SW480 (cell line): ENCODE measurements at places on chromosomes 3 and 15.
A peak's percentile ranks its signal among the peaks of the same experiment; 100 is the strongest.

GRCh38 chr3:57856675-57857074 lies 100.6 kb downstream of the SLMAP start:
- no peak for DNase-seq

- DNase-seq: peak; percentile 72
Observed at GRCh38 chr15:41790756-41791546, 16.7 kb downstream of the MAPKBP1 start.

DNA sequence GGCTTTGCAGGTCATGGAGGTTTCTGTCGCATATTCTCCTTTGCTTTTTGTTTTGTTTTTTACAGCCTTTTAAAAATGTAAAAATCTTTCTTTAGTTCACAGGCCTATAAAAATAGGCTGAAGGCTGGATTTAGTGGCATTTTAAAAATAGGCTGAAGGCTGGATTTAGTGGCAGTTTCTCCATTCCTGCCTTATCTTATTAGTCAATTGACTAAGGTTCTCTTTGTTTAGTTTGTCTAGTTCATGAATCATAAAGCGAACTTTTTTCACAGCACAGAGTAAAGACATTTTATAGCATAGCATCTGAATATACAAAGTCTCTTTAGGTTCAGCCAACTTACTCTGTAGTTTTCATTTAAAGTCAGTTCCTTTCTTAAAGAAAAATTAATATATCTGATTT lies 31.4 kb downstream of the AP4E1 start:
- DNase-seq: no peak

DNA sequence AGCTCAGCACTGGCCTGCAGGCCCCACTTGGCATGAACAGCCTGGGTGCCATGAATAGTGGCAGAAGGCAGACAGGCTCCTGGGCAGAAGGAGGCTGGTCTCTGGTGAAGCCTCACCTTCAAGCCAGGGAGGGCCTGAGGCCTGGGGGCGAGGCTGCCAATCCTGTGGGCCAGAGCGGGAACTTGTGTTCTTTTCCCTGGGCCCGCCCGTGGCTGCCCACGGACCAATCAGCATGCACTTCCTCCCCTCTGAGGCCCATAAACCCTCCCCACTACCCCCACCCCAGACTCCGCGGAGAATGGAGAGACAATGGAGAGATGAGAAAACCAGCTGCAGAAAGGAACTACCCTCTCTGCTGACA lies 283.8 kb upstream of the ROBO1 start:
- DNase-seq: no peak

DNA sequence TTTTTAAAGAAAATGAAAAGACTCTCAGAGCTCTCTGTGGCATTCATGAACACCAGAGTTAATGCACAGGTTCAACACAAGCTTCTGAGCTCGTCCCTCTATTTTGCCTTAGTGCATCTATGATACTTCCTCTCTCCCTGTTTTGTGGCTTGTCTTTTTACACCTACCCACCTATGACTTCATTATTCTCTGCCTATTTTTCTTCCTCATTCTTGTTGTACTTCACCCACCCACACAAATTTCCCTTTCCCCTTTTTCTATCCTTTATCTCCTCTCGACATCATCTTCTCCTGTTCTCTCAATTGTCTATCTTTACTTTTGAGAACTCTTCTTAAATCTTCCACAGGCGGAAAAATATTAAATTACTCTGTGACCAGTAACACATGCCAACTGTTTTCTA lies 48.6 kb downstream of the OR5H15 start:
- no peak for DNase-seq

DNA sequence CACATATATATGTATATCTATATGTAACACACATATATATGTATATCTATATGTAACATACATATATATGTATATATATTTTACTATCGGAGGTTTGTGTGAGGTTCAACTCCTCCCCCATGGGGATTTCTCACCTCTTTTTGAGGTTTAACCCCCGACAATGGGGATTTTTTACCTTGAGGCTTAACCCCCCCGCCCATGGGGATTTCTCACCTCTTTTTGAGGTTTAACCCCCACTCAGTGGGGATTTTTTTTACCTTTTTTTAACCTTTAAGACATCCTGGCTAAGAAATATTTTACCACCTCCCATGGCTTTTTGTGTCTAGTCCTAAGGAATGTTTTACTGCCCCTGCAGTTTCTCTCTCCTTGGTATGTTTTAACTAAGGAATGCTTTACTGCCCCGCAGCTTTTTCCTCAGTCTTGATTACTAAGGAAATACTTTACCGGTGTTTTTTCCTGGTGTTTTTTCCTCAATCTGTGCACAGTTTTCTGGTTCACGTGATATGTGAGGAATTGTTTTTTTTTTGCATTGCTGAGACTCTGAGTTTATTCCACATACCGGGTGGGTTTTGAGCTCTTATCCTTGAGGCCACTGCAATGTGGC lies 185.2 kb downstream of the KLF13 start:
- DNase-seq: no peak

- DNase-seq: no peak
Observed at GRCh38 chr3:141412087-141412935, 44.0 kb downstream of the ZBTB38 start.

DNA sequence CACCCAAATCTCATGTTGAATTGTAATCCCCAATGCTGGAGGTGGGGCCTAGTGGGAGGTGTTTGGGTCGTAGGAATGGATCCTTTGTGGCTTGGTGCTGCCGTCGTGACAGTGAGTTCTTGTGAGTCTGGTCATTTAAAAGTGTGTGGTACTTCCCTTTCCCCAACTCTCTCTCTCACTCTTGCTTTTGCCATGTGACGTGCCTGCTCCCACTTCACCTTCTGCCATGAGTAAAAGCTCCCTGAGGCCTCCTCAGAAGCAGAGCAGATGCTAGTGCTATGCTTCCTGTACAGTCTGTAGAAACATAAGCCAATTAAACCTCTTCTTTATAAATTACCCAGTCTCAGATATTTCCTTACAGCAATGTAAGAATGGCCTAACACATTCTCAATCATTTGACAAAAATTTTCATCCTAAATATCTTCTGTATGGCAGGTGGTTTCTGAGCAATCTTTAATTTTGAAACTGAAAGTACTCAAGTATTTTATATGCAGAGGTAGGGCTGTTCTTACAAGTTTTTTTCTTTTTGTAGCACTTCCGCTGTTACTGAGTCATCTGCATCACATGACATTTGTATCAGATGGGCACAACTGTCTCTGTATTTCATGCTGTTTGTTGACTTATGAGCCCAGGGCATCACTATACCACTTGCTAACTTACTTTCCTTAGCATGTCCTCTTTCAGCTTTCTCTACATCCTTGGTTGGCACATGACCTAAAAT lies 8.8 kb downstream of the RPL39L start:
- peak; percentile 30 for DNase-seq

DNA sequence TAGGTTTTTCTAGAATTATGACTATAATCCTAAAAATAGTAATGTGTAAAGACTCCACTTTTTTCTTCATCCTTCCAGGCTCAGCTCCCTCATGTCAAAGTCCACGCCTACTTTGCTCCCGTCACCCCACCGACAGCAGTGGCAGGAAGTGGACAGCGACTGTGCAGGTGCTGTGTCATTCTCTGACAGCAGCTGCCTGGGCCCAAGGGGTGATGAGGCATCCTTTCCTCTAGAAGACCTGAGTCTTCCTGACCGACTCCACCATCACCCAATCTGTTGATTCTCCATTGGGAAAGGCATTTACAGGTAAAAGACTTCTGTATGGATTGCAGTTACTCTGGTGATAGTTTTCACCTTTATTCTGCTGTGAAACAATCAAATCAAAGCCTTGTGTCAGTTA lies 54.8 kb downstream of the UBP1 start:
- no peak for DNase-seq

DNA sequence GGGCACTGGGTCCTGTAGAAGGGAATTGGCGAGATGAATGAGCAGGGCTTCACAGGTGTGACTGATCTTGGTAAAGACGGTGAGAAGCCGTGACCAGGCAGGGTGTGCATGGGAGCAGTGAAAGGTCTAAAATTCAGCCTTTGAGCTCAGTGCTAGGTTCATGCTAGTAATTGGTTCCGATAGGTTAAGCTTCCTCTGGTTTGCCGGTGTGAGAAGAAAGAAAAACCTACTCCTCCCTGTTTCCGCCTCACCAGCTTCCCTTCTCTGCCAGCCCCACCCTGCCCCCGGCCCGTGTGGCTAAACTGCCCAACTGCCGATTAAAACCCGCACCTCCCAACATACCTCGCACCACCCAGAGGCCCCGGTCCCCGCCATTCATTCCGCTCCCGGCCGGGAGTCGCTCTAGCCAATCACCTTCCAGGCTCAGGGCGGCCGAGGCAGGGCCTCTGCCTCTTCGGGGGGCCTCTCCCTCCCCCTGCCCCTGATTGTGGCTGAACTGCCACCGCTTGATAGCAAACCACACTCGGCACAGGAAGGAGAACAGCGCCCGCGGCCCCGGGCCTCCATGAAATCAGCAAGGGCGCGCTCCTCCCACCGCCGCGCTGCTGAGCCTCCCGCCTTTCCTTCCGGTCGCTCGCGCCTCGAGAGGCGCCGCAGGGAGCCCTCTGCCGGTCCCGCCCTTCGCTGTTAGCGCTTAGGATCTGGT lies 7.3 kb upstream of the NRROS start:
- peak; percentile 91 for DNase-seq

- DNase-seq: no peak
Observed at GRCh38 chr3:23244324-23245041, 41.4 kb downstream of the UBE2E2 start.

DNA sequence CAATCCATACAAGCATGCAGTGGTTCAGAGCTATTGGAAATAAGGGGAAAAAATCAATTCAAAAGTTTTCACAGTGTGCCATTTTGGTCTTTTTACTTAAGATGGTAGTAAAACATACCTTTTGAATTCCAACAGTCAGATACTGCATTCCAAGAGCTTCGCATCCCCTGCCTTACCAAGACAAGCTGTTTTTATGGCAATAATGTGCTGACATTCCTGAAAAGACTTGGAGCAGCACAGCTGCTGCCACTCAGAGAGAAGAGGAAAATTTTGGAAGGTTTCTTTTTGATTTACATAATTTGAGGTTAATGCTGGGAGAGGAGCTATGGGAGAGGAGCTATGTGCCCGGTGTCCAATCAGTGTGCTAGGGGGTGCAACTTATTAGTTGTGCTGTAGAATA lies 148.3 kb downstream of the FEZF2 start:
- no peak for DNase-seq
